ENCODE measurements at places on chromosomes 7 and 10. TPM values are rescaled to one million over a fixed set of nuclear protein-coding genes. Genes with fewer than 3 reads are reported as not detected.

ADD3 gene
- total RNA-seq = 7.4 TPM

PCLO gene
- 1.2 TPM for total RNA-seq

SEMA4G gene
- 10.3 TPM for total RNA-seq

TRIM50 gene
- not detected for total RNA-seq

OR6B1 gene
- not detected for total RNA-seq

Measured in A549 treated with CpdA at 1 μM for 4 hours (cell line).